Dorsolateral prefrontal cortex (tissue), 122 donors: ENCODE measurements at places on chromosomes 3 and 15. TPM values are rescaled to one million over a fixed set of nuclear protein-coding genes. Genes with fewer than 3 reads are reported as not detected.

GRCh38 chr15:28873585-28874190 is 12.1 kb upstream of the APBA2 start:
- no peak for DNase-seq

DNA sequence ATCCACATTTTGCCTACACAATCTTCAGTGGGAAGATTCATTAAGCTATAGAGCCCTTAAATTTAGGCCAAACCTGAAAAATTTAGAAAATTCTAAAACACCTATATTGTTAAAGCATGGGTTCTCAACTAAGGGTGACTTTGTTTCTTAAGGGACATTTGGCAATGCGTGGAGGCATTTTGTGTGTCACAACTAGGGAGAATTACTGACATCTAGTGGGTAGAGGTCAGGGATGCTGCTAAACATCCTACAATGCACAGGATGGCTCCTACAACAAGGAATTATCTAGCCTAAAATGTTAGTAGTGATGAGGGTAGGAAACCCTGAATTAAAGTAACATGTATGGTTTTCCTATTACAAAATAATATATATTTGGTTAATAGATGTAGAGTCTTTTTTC is 55.8 kb downstream of the TBC1D5 start:
- DNase-seq = no peak

DNA sequence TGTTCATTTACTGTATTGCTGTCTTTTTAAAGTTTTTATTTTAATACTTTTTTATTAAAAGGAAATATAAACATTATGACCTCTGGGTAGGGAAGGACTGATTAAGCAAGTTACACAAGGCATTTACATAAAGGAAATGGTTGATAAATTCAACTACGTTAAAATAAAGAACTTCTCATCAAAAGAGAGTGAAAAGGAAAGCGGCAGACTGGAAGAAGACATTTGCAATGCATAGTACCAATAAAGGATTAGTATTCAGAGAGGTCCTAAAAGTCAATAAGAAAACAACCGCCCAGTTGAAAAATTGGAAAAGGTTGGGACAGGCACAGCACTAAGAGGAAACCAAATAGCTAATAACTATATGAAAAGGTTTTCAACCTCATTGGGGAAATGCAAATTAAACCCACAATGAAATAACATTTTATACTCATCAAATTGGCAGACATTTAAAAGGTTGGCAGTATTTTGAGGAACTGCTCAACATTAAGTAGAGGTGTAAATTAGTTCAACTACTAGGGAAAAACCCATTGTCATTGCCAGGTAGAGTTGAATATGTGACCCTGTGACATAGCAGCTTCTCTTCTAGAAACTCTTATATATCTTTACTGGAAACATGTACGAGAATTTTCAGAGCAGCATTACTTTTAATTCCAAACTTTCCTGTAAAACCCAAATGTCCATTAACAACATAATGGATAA is 9.5 kb downstream of the PDE8A start:
- DNase-seq = no peak

GRCh38 chr3:111321786-111322185 is 220.2 kb upstream of the CD96 start:
- DNase-seq = no peak

GRCh38 chr3:187630404-187630803 is 39.8 kb downstream of the SST start:
- no peak for DNase-seq

DNA sequence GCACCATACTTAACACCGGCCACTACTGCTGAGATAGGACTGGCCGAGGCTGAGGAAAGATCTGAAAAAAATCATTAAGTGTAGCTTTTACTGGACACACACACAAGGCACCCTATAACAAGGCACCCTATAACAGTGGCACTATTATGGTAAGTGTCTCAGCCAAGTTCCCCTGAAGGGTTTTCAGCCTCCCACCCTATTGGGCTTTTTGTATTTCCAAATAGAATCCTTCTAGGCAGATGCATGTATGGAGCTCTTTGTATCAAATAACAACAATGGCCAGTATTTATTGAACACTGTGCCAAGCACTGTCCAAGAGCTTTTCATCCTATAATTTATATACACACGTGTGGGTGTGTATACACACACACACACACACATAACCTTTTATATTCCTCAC is 6.7 kb upstream of the DNAJA4 start:
- no peak for DNase-seq

DNA sequence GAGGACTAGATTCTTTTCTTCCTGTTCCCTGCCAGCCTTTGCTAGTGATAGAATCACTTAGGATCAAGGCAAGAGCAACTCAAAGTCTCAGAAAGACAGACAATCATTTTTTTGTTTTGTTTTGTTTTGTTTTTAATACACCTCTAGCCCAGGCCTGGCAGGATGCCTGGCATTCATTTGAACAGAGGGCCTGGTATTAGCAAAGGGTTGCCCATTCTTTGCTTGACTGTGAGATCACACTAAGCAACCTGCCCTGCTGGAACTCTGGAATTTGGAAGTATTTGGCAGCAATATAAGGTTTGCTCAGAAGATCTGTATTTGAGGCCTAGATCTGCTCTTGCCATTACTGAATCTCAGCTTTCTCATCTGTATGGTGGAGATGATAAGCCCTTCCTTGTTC is 21.8 kb upstream of the ATP13A5 start:
- peak; percentile 38 for DNase-seq

DNA sequence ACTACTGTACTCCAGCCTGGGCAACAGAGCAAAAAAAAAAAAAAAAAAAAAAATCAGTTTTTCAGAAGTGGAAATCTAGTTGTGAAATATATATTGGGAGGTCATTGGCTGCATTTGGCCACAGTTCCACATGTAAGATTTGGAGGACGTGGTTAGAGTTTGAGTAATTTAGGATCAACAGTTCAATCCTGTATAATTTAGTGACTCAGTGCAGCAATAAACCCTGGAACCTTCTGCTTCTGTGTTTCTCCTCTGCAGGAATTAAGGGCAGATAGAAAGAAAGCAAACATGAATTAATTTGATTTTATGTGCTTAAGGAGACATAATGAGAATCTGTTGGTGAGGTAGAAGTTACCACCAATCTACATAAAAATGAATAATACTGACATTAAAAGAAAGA is 347.0 kb downstream of the PTPRG start:
- DNase-seq = no peak

GRCh38 chr3:143847787-143848631 is at the start of gene SLC9A9:
TSS of gene SLC9A9 (minus strand) at chr3:143848468. CDS start at chr3:143848322, 146 bp downstream.
- DNase-seq = peak; percentile 59

GRCh38 chr3:39750712-39751111 is 58.7 kb upstream of the MYRIP start:
- no peak for DNase-seq

DNA sequence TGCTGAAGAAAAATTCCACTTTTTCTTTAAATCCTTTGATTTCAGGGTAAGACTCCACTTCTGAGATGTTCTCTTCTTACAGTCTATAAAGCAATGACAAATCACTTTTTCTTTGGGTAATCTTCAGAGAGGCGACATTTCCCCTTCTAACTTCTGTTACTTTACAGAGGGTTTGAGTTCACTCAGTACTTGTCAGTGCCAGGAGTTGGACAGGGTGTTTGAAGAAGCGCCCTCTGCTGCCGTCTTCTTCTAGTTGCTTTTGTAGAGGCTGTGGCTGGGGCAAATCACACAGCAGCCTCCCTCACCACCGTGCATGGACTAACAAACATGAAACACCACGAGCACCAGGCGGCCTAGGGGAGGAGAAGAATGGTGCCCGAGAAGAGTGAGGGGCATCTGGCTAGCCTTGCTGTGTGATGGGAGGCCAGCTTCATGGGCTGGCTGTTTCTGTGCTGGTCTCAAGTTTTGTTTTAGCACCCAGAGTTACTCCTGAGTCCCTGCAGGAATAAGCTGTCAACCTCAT is at the start of gene CD80:
TSS of gene CD80 (minus strand) at position 174 of the 523 bp plus-strand sequence. CDS start 1,886 bp downstream, outside the sequence.
- no peak for DNase-seq

ADAMTS9 gene
- total RNA-seq = 27.7 TPM

MRPL47 gene
- total RNA-seq = 25.2 TPM

CDC25A gene
- total RNA-seq = 1.4 TPM

CCR8 gene
- total RNA-seq = not detected

RBM15B gene
- 18.2 TPM for total RNA-seq

SMC4 gene
- total RNA-seq = 8.8 TPM

PSTPIP1 gene
- 14.2 TPM for total RNA-seq
